Stimulated activated CD4-positive, alpha-beta T cell treated with anti-CD3 and anti-CD28 coated beads, Interleukin-4, amount 100 ng/mL, for 1 hour (primary cell): ENCODE measurements at places on chromosomes 12 and 14.

- DNase-seq = no peak
Measured at GRCh38 chr12:102059343-102059742, 2.4 kb downstream of the WASHC3 start.

- DNase-seq = peak; percentile 48
Measured at GRCh38 chr12:12714276-12715021, 2.7 kb upstream of the CDKN1B start.

DNA sequence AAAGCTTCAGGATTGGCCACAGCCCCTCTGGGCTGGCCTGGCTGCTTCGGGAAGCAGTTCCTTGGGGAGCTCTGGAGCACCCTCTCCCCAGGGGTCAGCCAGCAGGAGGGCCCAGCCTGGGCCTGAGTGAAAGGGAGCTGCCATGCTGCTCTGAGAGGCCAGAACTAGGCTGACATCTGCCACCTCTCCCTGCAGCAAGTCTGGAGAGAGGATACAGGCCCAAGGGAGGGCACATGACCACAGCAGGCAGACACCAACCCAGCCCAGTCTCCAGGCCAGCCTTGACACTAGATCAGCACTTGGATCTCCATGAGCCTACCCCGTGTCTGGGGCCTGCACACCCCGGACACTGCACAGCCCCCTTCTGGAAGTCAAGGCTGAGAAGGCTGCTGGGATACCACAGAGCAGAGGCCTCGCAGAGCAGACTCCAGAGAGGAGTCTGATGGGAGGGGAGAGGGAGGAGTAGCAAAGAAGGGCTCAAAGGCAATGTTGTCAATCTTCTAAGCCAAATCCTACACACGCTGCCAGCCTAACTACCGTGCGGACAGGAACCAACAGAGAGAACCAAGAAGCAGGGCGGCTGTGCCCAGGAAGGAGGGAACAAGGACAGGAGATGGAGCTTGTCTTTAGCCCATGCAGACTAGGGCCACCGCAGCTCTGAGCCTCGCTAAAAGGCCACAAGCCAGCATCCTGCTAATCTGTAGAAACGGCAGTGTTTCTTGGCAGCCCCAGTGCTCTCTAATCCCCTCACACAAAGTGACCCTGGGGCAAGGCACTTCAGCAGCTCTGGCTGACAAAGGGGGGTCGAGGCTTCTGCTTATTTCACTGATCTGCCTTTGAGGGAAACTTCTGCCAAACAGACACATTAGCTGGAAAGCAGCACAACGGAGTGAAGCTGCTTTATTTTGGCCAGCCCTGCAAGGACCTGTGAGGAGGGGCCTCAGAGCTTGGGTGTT is 12.9 kb downstream of the COL2A1 start:
- DNase-seq = no peak

GRCh38 chr14:86221000-86221399 is 691.1 kb downstream of the FLRT2 start:
- no peak for DNase-seq

- DNase-seq = no peak
Measured at GRCh38 chr12:46227616-46228015, 41.2 kb downstream of the SLC38A1 start.

DNA sequence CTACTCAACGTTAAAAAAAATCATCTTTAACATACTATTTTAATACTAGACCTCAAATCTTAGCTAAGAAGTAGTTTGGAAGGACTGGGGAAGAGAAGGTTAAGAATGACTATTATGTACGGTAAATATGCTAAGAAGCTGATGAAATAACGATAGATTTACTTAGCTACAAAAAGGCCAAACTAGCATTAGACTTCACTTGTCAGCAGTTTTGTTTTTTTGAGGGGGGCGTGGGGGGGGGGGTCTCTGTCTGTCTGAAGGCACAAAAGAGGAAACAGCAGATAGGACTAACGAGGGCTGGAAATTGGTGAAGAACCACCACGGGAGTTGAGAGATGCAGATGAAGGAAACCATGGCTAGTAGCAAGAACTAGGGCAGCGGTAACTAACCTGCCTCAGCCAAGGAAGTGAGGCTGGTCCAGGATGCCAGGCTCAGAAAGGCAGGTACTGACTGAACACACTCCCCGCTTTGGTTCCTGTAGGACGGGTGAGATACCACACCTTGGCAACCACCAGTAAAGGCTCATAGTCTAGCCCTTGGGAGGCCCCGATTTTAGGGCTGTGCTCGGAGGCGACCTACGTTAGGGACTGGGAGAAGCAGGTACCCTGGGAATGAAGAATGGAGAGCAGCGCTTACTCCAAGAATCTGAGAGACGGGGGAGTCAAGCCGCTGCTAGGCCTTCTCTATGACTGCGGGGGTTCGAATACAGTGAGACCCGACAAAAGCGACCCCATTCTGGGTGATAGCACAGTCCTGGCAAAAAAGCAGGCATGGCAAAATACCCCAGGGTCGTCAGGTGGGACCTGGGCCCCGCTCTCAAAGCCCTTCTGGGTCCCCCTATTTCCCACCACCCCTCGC is 675 bp downstream of the NEDD8 start:
- no peak for DNase-seq

GRCh38 chr12:15157269-15157671 is 63.9 kb downstream of the RERG start:
- DNase-seq = no peak

GRCh38 chr14:73721101-73721821 is 7.1 kb upstream of the PNMA1 start:
- no peak for DNase-seq

DNA sequence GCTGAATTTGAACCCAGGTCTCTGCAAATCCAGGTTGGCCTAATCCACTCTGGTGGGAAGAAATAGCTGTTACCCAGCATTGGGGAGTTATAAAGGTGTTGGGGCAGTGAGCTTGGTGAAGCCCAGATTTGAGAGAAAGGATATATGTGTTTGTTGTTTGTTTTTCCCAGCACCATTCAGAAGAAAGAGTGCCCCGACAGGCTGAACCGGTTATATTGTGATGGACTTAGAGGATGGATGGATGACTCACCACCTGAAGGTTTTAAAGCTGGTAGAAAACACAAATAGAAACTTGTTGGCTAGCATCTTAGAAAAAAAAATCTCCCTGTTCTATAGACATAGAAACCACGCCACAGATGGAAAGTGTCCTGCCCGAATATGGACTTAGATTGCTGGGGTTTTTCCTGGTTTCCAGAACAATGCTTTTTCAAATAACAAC is 404.6 kb downstream of the MED13L start:
- DNase-seq = no peak

DNA sequence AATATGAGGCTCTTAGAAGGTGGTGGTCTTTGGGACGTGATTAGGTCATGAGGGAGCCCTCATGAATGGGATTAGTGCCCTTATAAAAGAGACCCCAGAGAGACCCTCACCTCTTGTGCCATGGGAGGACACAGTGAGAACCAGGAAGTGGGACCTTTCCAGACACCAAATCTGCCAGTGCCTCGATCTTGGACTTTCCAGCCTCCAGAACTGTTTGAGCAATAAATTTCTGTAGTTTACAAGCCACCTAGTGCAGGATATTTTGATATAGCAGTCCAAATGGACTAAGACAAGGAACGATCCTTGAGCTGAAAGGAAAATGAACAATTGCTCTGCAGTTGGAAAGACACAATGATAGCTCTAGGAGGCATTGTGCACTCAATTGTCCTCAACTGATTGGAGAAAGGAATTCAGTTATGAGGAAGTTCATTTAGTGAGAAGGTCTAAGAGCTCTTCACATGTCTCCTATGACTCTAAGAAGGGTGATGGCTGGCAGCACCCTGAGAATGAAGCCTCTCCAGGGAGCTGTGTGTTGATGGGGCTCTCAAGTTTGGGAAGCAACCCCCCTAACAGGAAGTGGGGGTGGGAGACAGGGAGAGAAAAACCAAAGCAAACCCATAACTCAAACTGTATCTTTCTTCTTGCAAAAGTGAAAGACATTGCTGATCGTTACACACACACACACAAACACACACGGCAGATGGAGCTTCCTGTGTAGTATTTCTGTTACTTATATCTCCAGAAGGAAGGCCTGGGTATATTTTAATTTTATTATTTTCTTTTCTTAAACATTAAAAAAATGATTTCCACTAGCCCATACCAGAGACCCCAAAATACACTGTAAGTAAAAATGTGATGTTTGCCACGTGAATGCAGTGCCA is 21.0 kb downstream of the CHST11 start:
- DNase-seq = no peak

DNA sequence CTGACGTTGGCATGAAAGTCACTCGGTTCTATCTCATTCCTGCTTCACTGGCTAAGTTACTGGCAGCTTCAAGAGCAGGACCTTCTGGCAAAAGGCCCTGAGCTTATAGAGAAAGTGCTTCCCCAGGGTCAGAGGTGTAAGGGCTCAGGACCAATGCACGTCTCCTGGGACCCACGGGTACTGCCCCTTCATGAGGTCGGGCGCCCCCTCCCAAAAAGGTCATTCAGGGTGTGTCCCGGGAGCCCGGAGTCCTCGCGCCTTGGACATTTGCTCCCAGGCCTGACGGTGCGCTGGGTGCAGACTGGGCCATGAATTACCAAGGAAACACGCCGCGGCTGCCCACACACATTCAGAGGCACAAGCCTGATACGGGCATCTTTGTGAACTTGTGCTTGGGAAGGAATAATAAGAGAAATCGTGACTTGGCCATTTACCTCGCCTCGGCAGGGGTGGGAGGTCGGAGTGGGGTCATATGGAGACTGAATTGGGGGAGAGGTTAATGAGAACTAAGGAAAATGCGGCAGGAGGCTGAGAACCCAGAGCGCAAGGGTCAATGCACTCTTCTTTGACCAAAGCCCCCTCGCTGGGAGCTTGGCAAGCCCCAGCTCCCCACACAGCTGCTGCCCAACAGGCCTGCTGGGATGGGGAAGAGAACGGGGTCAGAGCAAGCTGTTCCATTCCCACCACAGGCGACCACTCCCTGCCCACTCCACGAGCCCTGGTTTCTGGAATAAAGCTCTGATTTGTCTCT is 15.7 kb upstream of the SLC6A12 start:
- no peak for DNase-seq

DNA sequence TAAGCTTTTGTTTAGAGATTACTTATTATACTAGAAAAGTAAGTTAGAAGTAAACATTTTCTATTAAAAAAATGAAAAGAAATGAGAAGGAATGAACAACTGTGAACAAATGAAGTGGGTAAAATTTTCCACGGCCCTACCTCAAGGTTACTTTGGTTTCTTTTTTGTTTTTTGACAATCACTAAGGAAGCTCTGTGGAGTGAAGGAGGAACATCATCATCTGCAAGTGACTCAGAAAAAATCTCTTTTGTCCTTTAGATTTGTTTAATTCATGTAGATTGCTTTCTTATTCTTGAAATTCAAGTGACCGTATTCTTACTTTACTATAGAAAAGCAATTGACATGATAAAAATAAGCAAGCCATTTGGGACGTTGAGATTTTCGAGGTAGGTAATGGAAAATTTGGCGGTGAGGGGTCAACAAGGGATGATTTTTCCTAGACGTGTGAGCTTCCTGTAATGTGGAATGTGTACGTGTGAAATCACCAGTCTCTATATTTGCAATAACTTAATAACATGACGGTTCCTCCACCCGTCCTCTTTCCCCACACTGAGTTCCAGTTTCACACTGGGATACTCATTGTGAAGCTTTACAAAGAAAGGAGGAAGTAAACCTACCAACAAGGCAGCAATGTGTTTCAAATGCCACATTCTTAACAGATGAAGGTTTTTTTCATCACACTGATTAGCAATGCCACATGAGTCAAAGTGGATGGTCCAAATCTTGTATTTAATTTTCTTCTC is 62.3 kb upstream of the EGLN3 start:
- no peak for DNase-seq

DNA sequence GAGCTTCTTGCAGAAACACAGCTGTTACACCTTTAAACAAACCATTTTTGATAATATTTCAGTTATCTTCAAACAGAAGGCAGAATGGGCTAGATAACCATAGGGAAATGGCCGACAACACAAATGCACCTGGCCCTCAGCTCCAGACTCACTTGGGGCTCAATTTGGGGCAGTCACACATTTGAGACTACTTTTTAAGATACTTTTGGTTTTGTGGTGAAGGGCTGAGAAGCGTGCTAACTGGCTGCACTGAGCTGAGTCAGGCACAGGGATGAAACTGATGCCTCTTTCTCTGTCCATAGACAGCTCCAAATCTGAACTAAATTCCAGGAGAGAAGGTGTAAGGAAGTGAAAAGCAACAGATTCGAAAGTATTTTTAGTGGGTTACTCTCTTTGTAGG is 18.5 kb upstream of the GRIP1 start:
- DNase-seq = no peak

DNA sequence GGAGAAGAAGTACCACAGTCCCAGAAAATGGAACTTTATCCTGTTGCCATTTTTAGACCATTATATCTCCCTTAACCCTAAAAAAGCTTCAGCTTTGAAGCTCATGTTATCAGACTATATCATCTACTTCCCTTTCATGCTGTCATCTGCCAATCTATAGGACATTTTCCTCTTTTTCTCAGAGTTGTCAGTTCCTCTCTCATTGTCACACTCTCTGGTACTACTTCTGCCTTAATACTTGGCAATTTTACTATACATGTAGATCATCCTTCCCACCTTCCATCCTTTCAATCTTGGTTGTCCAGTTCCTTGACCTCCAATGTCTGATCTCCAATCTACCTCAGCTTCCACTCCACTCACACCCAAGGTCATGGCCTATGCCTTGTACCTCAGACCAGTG is 57.4 kb downstream of the SLC15A5 start:
- DNase-seq = no peak

GRCh38 chr12:63989301-63989845 is 144.9 kb downstream of the SRGAP1 start:
- DNase-seq = no peak

DNA sequence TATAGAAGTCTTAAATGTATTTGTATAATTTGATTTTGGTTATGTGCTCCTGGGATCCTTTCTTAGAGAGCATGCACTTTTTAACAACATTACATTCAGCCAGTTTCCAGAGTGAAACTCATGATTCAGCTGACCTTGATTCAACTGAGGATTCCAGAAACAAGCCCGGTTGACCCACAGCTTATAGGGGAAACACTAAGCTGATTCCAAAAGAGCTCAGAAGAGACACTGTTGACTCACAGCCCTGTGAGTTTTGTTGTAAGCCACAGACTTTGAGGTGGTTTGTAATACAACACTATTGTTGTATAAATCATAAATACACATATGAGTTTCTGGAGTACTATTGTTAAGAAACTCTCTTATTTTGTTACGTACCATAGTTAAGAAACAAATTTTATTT is 133.8 kb upstream of the MGAT4C start:
- no peak for DNase-seq

GRCh38 chr12:24895612-24896011 is 53.3 kb downstream of the BCAT1 start:
- no peak for DNase-seq

DNA sequence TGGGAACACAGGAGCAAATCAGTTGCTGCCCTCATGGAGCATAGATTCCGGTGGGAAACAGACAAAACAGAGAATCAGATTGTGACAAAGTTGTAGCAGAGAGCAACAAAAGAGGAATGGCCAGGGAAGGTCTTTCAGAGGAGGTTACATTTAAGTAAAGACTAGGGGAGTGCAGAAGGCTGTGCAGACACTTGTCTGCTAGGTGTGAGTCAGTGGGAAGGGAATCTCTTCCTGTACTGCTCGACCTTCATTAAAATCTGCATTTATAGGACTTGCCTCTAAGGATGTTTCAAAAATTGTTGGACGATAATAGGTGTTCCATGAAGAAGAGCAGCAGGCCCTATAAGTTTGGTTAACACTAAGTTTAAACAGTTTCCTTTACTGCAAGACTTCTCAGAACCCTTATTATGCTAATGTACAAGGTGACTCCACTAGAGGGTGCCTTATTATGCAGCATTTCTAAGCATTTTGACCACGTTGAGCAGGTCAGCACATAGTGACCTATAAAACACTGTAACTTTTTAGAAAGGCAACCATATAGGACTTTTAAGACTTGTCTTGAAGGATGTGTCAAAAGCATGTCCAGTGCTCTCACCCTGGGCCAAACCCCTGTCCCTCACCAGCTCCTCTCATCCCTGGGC is 91.8 kb upstream of the RIC8B start:
- DNase-seq = no peak
